A172 (cell line): ENCODE measurements at places on chromosomes 12 and 14. TPM values are rescaled to one million over a fixed set of nuclear protein-coding genes. Genes with fewer than 3 reads are reported as not detected.

DNA sequence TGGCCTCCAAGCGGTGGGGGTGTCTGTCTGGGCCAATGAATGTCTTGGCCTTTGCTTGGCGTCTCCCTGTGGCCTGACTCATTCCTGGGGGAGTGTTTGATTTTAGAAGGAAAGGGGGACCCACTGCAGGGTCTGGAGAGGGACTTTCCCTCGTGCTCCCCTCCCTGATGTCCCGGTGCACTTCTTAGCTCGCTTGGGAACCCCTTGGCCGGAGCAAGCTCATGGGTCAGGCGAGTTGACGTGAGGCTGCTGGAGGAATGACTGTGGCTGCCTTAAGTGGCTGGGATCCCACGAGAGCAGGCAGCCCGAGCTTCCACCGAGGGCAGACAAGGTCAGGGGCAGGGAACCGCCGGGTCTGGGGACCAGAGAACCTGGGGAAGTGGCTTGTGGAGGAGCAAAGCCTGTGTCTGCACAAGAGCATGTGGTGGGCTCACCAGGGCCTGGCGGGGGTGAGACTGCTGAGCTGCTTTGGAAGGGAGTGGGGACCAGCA lies 218.4 kb upstream of the C14orf180 start:
- no peak for DNase-seq

DNA sequence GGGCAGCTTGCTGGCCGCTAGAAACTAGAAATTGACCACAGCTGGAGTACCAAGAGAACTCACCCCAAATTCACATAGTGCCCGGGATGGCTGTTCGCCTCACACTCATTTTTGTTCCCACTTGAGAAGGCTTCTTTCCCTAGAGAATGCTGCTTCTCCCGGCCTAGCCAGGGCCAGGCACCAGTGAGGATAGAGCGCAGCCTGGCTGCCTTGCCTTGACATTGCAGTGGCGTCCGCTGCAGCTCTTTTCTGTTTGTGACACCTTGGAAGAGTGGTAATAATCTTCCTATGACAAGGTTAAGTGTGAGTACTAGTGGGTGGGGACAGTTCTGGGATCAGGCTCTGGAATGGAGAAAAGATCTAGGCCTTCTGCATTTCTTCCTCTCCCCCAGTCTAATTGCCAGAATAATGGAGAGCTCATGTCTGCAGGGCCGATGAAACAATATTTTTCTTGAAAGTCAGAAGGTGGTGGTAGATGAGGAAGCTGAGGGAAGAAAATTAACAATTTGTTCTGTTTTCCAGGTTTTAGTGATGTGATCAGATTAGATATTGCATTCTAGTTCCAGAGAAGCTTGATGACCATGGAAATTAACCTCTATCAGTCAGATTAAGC lies 3.7 kb downstream of the TMEM253 start:
- peak; percentile 55 for DNase-seq

DNA sequence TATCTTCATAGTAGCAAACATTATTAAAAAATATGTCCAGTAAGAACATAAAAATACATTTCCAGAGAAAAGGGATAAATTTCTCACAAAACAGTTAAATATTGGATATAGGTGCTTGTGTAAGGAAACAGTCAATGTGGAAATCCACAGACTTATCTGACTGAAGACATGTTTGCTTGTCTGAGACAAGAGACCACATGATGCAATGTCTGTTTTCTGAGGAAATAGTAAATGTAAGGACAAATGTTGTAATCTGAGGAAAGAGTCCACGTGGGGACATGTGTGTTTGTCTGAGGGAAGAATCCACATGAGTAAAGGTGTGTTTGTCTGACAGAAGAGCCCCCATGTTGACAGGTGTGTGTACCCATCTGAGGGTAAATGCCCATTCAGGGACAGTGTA lies 1093.2 kb downstream of the TMEM121 start:
- DNase-seq, result no peak

GRCh38 chr12:109654357-109654756 lies 59.3 kb upstream of the FAM222A start:
- DNase-seq, result no peak

GRCh38 chr14:102807013-102807406 lies 29.8 kb downstream of the TRAF3 start:
- no peak for DNase-seq

DNA sequence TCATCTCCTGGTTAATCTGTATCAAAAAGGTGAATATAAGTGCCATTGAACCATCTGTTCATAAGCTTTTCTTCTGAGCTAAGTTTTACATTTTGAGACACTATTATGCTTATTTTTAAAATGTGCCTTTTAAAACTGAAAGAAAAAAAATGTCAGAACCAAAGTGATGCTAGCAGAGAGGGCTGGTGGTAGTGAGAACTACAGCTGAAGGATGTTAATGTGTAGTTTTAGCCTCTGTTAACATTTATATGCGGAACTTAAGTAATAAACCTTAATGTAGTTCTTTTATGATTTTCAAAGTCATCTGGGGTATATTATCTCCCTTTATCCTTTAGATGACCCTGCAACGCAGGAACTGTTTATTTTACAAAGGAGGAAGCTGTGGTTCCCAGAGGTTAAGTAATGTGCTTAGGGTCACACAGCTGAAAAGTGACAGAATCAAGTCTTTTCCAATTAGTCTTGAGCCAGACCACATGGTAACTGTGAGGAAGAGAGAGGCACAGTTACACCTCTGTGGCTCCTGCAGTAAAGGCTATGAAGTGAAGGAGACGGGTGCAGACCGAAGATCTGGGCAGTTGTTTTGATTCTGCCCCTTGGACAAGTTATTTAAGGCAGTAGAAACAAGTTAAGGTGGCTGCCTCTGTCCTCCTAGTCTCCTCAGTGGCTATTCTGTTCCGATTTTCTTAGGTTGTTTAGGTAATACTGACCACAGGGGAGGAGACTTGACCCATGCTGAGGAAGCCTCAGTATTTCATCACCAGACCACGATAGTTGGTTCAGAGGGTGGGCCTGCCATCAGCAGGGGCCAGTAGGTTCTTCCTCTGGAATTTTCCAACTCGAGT lies 23.9 kb downstream of the GNG2 start:
- DNase-seq, result peak; percentile 38

GRCh38 chr12:121513464-121514183 lies 67.2 kb downstream of the KDM2B start:
- peak; percentile 60 for DNase-seq

GRCh38 chr12:3496957-3497356 lies 6.0 kb downstream of the PRMT8 start:
- DNase-seq, result no peak

DNA sequence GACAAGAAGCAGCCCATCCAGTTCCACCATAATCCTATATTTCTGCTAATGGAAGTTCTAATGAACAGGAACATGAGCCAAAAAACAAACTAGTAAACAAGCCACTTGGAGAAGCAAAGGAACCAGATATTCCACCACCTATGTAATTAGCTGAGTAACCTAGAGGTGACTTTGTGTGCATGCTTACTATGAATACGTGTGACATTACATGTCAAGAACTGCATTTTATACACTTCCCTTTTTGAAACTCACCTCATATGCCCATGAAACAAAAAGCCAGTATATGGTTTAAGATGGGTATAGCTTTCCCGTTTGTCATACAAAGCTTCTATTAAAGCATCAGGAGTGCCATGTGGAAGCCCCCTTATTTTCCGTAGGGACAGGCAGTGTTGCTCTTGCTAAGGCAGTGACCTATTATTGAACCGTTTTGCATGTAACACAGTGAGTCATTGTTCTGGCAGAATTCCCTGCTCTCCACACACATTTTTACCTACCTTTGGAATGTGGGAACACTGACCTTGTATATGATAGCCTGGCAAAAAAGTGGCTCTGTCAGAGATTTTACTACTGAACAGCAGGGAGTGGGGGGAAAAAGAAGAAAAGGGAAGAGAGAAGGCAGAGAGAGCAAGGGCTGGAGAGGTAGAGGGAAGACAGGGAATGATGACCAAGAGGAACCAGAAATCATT lies 34.8 kb upstream of the FRMD6 start:
- DNase-seq, result peak; percentile 81

DNA sequence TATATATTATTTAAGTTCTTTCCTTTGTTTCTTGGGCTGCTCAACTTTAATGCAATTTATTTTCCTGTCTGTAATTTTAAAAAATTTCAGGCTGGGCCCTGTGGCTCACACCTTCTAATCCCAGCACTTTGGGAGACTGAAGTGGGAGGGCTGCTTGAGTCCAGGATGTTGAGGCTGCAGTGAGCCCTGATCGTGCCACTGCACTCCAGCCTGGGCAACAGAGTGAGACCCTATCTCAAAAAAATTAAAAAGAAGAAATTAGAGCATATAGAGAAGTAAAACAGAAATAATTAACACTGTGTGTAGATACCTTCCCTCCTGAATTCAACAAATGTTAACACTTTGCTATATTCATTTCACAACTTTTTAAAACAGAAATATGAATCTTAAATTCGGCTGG lies 74.2 kb downstream of the DENND5B start:
- no peak for DNase-seq

- DNase-seq, result peak; percentile 67
Observed at GRCh38 chr14:62691647-62692489, 353.4 kb downstream of the KCNH5 start.

DNA sequence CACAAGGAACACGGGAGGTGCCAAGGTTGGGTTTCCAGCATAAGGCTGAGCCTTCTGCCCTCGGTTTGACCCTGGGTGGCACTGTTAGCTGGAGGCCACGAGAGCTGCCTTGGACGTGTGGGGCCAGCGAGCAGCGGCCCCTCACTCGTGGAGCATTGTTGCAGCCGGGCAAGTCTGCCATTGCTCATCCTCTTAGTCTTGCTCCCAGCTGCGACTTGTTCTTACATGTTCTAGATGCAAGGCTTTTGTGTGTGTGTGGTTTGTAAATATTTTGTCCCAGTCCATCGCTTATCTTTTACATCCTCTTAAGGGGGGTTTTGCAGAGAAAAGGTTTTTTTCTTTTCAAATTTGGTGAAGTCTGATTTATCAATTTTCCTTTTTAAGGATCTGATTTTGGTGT lies 21.1 kb upstream of the C1S start:
- no peak for DNase-seq

DNA sequence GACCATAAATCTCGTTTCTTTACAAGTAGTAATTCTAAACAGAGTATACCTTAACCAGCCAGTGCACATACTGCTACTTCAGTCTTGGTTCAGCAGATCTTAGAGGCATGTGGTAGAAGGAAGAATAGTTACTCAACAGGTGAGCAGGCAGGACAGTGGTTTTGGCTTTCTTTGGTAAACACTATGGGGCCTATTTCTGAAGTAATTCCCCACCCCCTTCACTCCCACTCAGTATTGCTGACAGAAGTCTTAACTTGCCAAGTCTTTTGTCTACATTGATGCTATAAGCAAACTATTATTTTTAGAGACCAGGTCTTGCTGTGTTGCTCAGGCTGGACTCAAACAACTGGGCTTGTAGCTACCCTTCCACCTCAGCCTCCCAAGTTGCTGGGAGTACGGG lies 68.5 kb downstream of the FBXO34 start:
- no peak for DNase-seq

GRCh38 chr12:98126637-98127335 lies 388.6 kb upstream of the TMPO start:
- DNase-seq, result no peak

DNA sequence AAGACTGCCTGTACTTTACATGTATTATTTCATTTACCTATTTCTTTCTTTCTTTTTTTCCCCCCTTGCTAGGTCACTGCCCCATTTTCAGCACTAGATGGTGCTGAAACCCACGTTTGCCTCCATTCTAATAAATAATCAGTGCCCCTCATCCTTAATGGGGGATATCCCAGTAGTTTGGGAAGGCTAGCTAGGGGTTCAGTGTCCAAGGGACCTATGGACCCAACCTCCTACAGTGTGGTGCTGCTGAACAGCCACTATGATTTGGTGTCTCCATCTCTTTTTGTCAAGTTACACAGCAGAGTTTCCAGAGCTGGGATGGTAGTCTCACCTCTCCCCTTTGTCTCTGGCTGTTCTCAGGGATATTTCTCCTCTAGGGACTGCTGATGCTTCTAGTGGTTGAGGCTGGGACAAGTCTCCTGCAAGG lies 6.5 kb upstream of the HCFC2 start:
- no peak for DNase-seq

DNA sequence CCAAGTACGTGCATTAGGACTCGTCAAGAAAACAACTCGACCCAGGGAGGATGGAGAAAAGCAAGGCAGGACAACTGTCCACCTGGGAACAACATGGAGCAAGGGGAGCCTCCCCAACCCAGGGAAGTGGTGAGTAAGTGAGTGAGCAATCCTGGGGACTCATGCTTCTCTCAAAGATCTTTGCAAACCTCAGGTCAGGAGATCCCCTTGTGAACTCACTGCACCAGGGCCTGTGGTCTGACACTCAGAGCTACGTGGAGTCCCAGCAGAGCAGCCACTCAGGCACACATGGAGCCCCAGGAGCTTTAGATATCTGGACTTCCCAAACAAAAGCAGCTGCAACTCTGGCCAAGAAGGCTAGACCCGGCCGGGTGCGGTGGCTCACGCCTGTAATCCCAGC lies 12.2 kb upstream of the OR5AU1 start:
- peak; percentile 2 for DNase-seq

The RAPGEF3 gene
- total RNA-seq, result 1.3 and 1.4 TPM in 2 replicates

The SYCP3 gene
- total RNA-seq, result not detected in 2 replicates

The CIDEB gene
- total RNA-seq, result not detected in 2 replicates

The MYO1A gene
- total RNA-seq, result not detected in 2 replicates

The SSTR1 gene
- total RNA-seq, result not detected in 2 replicates
